Activated CD4-positive, alpha-beta T cell treated with anti-CD3 and anti-CD28 coated beads for 24 hours (primary cell): ENCODE measurements at places on chromosomes 16 and 17.

GRCh38 chr17:58007781-58008706 lies 998 bp upstream of the SRSF1 start:
- DNase-seq: no peak

DNA sequence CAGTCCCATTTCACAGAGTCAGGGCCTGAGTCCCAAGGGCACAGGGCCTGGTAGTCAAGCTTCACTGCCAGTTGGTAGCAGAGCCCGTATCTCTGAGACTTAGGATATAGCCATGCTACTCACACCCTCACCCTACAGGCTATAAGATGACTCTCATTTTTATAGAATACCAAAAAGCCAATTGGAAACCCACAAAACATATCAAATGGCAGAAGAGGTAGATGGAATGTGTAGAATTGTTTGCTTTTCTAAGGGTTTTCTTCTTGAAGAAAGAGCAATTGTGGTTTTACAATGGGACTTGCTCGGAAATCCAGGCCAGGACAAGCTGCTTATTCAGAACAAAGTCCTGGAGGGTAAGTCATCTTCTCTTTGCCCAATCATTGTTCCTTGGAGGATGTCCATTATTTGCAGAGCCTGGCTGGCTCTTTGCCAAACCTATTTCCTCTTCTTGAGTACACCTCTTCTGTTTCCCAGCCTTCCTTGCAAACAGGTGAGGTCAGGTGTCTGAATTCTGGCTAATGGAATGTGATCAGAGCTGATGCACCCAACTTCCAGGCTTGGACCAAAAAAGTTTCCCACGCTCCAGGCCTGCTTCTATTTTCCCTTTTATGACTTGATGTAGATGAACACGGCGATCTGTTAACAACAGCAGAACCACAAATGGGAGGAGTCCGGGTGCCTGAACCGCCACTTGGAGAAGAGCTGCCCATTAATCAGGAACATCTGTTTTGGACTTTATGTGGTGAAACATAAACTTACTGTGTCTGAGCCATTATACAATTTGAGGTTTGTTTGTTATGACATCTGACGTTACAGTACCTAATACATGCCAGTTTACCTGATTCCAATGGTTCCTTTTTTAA lies 16.9 kb upstream of the CCL22 start:
- DNase-seq: no peak

GRCh38 chr17:69684251-69684650 lies 269.8 kb downstream of the MAP2K6 start:
- DNase-seq: no peak

GRCh38 chr16:67883872-67884261 lies 818 bp upstream of the NRN1L start:
- DNase-seq: peak; percentile 55

GRCh38 chr17:47197821-47198220 lies 8.7 kb upstream of the CDC27 start:
- no peak for DNase-seq

DNA sequence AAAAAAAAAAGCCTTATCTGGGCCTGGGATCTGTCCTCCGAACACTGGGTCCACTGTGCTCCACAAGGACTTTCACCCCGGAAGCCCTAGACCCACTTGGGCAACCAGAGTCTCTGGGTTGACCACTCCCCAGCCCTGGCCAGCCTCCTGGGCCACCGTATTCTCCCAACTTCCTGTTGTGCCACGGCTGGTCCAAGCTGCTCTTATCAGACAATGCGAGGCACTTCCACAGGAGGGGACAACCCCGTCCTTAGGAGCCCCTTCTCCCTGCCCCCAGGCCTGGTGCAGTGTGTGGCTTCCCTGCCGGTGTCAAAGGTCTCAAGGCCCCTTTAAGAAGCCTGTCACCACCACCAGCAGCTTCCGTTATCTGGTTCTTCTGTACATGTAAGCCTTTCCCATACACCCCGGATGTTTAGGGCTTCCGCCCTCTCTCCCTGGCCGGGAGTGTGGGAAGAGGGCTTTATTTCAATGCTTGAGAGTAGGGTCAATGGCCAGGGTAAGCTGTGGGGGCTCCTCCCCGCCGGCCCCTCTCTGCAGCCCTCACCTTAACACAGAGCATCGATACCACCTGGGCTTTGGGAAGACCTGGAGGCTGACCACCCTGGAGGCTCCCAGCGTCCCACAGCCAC lies 313.0 kb downstream of the SEC14L1 start:
- DNase-seq: no peak

DNA sequence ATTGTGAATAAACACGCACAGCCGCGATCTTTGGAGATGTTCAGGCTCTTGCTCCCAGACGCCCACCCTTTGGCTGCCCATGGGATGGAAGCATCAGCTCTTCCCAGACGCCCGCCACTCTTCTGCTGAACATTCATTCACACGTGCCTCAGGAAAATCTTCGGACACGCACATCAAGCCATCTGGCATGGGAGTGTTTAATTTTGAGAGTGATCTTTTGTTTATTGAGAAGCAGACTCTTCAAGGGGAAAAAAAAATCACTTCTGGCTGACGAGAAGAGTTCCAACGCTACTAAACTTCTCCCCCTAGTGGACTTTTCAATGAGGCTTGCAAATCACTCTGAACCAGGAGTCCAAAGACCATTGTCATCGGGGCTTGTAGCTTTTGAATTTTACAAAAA lies 62.0 kb upstream of the NUDT7 start:
- DNase-seq: no peak

GRCh38 chr17:10022416-10022815 lies 117.3 kb upstream of the RCVRN start:
- DNase-seq: no peak

DNA sequence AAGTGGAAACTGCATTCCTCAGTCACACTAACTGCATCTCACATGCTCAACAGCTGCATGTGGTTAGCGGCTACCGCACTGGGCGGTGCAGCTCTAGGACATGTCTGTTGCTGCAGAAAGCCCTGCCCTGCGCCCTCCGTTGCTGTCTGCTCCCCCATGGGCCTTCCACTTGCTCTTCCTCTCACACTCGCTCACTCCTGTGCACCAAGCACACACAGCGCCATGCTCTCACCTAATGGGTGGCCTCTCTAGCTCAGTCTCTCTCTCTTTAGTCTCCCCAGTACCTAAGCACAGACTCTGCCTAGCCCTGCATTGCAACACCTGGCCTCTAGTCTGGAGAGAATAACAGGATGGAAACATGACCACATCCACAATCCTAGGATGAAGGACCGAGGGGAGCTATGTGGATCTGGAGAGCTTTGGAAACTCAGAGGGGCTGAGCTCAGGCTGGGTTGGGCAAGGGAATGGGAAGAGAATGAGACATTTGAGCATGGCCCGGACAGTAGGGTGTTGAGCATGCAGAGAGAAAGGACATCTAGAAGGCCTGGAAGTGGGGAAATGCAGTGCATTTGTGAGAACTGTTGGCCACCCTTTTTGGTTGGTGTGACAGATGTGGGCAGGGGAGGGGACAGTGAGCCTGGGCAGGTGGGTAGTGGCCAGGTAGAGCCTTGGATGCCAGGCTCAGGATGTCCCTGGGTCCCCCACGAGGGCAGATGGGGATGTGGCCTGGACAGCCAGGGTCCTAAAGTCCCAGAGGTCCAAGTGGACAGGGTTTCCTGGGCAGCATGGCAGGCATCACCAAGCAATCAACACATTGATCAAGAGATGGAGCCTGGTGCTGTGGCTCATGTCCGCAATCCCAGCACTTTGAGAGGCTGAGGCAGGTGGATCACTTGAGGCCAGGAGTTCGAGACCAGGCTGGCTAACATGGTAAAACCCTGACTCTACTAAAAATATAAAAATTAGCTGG lies 16.1 kb downstream of the SGCA start:
- DNase-seq: no peak

DNA sequence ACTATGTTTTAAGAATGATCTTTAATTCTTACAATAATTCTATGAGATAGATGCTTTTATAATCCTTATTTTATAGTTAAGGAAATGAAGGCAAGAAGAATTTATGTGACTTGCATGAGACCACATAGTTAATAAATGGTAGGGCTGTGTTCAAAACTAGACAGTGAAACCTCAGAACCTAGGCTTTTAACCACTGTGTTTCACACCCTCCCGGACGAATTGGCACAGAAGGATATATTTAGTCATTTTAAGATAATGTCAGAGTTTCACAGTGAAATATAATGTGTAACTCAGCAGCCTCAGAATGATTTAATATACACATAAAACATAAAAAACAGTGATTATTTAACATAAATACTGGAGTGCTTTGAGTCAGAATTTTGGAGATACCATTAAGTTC lies 57.0 kb downstream of the NSRP1 start:
- DNase-seq: no peak

DNA sequence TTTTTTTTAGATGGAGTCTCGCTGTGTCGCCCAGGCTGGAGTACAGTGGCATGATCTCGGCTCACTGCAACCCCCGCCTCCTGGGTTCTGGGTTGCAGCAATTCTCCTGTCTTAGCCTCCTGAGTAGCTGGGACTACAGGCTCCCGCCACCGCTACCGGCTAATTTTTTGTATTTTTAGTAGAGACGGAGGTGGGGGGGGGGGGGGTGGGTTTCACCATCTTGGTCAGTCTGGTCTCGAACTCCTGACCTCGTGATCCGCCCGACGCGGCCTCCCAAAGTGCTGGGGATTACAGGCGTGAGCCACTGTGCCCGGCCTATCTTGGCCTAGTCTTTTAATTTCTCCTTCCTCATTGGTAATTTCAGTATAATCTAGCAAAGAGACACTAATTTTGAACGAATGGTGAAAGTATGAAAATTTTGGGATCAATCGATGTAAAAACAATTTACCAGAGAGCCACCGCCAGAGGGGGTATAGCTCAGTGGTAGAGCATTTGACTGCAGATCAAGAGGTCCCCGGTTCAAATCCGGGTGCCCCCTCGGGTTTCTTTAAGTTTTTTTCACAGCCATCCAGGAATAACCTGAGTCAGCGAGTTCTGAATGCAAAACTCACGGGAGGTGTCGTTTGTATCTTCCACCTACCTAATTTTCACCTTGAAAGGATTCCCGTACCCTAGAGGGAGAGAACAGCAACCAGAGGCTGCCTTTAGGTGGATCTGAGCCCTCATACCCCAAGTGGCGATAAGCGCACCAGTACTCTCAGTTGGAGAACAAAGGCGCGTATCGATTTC lies 2.5 kb upstream of the LASP1 start:
- DNase-seq: peak; percentile 66

DNA sequence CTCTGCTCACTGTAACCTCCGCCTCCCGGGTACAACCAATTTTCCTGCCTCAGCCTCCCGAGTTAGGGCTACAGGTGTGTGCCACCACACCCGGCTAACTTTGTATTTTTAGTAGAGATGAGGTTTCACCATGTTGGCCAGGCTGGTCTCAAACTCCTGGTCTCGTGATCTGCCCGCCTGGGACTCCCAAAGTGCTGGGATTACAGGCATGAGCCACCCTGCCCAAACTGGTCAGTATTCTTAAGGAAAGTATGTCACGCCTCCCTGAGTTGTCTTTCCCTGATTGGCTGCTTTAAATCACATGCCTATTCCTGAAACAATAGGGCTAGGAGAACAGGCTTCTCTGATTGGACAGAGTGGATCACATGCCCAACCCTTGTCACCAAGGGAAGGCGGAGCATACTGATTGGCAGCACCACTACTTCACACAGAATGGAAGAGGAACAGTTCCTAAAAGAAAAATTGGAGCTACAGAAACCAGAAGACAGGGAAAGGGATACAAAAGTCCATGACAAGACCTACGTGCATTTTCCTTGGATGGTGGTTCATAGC lies 17.6 kb upstream of the CYB5B start:
- no peak for DNase-seq

DNA sequence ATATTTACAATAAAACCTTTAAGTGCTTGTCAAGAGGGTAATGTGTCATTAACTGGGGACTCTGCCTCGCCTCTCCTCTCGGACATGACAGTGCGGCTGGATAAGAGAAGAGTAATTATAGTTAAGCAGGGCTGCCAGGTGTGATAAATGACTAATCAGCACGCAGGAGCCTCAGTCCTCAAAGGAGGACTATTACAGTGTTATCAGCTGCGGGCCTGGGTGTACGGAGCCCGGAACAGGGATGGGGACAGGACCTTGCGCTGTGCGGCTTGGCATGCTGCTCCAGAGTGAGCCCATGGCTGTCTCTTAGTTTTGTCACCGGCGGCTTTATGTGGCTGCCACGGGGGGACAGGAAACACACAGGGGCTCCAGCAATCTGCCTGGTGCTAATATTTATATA lies 607.2 kb downstream of the MAF start:
- DNase-seq: no peak

- no peak for DNase-seq
Observed at GRCh38 chr16:14364386-14365199, 265.5 kb downstream of the PARN start.

DNA sequence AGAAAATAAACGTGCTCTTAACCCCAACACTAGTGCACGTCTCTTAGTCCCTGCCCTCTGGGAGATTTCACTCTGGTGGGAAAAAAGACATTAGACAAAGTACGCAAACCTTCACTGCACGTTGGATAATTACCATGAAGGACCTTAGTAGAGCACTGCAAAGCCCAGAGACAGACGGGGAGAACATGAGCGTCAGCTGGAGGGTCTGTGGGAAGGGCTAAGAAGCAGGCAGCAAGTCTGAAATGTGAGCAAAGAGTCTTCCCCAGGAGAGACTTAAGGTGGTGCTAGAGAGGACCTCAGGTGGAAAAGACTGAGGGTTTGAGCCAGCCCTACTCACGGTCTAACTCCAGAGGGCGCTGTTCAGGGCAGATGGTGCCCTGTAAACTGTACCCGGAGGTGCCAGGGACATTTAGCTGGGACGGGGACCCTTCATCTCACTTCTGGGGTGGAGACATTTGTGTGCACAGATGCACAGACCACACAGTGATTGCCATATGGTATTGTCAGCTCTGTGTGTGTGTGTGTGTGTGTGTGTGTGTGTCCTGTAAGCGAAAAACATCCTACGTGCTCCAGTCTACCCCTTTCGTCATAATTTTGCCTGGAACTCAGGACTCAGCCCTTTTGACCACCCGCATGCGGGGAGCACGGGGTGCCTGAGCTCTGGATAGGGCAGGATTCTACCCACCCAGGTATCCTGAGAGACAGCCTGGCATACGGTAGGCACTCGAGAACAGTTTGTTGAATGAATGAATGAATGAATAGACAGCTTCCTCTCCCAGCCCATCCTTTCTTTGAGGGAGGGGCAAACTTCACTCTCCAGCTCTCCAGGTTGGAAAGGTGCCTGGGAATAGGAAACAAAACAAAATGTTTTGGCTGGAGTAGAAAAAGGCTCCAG lies 10.1 kb upstream of the STAC2 start:
- no peak for DNase-seq

DNA sequence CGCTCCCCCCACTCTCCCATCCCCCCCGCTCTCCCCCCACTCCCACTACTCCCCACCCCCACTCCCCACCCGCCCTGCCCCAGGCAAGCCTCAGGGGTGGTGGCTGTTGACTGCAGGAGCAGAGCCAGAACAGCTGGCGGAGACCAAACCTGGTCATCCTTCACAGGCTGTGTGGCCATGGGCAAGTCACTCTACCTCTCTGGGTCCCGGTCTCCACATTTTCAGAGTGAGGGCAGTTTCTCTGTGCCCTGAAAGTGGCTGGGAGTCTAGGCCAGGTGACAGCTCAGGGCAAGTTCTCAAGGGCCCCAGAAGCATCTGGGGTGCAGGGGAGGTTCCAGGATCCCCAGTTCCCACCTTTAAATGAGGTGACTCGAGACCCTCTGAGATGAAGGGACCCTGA lies 15.1 kb upstream of the BAHCC1 start:
- no peak for DNase-seq

GRCh38 chr17:7969433-7969832 lies 33.0 kb upstream of the GUCY2D start:
- no peak for DNase-seq

GRCh38 chr17:20280851-20281250 lies 186.5 kb downstream of the LGALS9B start:
- DNase-seq: no peak
